IMR-90 (cell line): ENCODE measurements at places on chromosomes 2 and 18.

DNA sequence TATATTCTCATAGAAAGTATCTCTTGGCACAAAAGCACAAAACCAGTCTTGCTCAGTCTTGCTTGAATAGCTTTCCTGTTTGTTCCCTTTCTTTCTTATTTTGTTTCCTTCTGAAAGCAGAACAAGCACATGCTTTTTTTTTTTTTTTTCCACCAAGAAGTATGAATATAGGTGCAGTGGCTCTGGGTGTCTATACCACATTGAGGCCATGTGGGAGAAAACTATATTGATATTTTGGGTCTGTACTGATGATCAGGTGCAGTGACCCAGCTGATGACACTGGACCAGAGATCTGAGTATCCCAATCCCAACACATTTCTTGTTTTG lies 28.7 kb downstream of the GEMIN6 start:
- DNase-seq: no peak

GRCh38 chr18:45845410-45845809 lies 19.9 kb downstream of the SIGLEC15 start:
- no peak for DNase-seq

DNA sequence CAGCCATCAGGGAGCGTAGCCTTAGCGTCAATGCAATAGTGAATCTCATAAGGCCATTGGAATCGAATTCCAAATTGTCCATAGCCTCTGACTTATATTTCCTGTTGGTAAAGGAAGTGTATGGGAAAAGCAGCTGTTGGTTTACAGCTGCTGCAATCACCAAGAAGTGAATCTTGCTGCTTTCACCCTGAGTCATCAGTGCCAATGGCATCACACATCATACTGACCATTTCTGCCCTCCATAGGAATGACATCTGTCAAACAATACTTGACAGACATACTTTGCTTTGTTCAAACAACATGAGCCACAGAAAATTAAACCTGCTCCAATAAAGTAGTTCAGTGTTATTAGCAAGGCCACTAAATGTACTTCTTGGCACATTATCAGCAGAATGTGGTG lies 111.2 kb upstream of the KLHL29 start:
- no peak for DNase-seq

DNA sequence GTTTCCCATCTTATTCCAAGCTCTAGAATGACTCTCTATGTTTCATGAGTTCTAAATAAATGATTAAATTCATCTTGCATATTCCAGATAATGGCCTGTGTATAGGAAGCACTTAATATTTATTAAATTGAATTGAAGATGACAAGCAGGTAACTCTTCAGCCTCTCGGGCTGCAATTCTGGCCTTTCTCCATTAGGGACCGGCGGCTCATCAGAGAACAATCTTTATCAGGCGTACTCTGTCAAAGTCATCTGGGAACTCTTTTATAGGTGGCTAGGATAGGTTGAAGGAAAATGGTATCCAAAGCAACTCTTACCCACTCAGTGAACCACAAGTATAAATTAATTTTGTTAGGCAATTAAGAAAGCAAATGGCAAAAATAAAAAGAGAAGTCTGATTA lies 308.5 kb downstream of the NOL4 start:
- DNase-seq: no peak

- no peak for DNase-seq
Measured at GRCh38 chr2:231765496-231765929, 15.6 kb downstream of the PDE6D start.

DNA sequence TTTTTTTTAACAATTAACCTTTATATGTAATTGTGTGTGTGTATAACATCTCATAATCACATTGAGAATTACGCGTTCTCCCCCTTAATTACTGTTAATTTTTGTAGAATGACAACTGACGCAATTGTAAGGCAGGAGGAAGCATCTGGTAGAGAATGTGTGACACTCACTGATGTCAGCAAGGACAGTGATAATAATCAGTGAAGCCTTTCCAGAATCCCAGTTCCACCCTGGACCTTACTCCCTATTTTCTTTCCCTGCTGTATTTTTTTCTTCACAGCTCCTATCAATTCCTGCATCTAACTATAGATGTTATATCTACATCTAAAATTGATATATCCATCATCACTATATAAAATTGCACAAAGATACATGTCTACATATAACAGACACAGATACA lies 16.1 kb upstream of the STRN start:
- no peak for DNase-seq

DNA sequence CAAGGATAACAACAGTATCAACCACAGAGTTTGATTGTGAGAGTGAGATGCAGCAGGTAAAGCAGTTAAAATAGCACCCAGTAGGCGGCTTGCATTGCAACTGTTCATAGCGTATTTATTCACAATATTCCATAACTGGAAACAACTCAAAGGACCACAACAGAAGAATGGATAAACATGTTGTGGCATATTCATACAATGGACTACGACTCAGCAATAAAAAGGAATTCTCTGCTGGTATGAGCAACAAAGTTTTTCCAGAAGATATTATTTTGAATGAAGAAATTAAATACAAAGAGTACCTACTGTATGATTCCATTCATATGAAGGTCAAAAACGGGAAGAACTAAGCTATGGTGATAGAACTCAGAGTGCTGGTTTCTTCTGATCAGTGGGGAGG lies 25.2 kb downstream of the GPATCH11 start:
- DNase-seq: peak; percentile 6

DNA sequence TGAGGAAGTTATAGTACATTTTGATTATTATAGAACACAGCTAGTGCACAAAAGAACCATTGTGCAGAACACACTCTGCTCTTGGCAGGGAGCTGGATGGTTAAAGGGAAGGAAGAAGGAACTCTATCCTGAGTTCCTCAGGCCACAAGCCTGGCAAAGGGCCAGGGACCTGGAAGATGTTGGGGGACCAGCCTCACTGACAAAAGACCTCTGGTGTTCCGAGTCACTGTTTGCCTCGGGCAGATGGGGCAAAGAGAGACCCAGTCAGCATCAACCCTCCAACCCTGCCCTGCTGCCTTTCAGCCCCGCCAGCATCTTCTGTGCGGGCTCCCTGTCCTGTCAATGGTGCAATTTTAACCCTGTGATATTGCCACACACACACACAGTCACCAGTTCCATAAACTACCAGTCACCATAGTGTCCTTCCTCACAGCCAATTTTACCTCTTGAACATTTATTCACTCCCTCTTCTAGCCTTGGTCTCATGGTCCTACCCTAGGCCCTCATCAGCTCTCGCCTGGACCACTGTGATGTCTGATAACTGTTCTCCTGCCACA lies 21.9 kb downstream of the NEMP2 start:
- DNase-seq: no peak

GRCh38 chr2:189927823-189928222 lies 134.7 kb downstream of the MSTN start:
- peak; percentile 18 for DNase-seq

GRCh38 chr2:128444121-128444771 lies 125.6 kb upstream of the HS6ST1 start:
- no peak for DNase-seq

DNA sequence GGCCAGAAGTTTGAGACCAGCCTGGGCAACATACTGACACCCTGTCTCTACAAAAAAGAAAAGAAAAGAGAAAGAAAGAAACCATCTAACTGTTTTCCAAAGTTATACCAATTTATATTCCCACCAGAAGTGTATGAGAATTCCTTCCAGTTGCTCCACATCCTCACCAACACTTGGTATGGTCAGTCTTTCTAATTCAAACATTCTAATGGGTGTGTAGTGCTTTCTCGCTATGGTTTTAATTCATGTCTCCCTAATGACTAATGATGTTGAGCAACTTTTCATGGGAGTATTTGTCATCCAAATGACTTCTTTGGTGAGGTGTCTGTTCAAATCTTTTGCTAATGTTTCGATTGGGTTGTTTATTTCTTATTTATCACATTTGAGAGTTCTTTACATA lies 10.5 kb upstream of the B3GNT7 start:
- DNase-seq: no peak

DNA sequence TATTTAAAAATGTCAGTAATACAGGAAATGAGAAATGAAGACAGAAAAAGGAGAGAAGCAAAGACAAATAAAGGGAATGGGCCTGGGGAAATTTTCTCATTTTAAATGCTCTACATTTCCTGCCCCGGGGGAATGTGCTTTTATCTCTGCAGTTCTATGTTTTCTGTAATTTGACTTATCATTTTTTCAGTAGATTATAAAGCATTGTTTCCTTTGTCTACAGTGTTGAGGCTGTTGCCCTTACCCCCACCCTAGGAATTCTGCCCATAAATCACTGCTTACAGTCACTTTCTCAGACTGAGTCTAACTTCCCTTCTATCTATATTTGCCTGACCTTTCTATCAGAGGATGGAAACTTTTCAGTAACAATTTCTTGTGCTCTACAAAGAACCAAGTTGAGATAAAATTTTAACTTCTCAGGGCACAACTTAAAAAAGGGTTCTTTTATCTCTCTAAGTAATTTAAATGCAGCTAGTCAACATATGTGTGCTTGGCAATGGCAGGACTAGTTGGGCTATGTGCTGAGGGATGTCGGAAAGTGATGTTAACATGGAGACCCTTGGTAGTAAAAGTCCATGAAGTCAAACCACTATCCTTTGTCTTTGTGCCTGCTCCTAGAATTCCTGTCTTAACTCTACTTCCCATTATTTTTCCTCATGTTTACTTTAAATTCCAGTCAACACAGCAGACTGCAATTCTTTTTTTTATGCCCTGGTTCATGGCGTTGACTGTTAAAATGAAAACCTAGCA lies 146.5 kb upstream of the MMADHC start:
- peak; percentile 48 for DNase-seq

DNA sequence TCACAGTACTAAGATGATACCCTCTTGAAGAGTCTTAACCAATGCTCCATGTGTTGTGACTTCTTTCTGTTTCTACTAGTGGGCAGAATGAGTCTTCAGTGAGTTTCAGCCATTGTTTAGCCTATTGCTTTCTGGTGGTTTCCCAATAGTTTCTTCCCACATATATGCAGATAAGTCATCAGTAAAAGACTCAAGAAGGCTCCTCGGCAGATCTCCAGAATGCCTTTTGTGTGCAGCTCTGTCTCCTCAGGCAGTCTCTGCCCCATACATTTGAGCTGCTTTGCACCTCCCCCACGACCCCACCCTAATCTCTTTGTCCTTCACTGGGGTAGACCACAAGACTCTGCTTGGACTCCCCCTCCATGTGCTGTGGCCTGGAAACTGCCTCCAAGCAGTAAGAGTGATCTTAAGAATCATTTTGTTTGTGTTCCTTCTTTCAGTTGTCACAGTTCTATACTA lies 71.6 kb upstream of the CHRNA1 start:
- DNase-seq: peak; percentile 97

- no peak for DNase-seq
Measured at GRCh38 chr18:74397572-74397971, 59.5 kb downstream of the DIPK1C start.

GRCh38 chr18:35973650-35974049 lies 1.2 kb downstream of the RMP24 start:
- DNase-seq: no peak

DNA sequence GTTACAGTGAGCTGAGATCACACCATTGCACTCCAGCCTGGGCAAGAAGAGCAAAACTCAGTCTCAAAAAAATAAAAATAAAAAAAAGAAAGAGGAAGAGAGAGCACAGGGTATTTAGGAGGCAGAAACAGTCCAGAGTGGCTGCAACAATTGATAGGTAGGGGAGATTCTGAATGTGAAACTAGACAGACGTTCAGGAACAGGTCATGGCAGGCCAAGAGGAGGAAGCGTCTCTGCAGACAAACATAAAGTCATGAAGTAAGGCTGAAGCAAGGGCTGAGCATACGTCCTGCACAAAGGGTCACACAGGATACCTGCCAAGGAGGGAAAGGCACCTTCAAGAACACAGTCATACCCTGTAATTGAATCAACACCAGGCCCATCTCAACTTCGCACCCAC lies 64.1 kb upstream of the ZNF532 start:
- DNase-seq: no peak
